ENCODE measurements at places on chromosomes 7 and 10.
A peak's percentile ranks its signal among the peaks of the same experiment; 100 is the strongest.

DNA sequence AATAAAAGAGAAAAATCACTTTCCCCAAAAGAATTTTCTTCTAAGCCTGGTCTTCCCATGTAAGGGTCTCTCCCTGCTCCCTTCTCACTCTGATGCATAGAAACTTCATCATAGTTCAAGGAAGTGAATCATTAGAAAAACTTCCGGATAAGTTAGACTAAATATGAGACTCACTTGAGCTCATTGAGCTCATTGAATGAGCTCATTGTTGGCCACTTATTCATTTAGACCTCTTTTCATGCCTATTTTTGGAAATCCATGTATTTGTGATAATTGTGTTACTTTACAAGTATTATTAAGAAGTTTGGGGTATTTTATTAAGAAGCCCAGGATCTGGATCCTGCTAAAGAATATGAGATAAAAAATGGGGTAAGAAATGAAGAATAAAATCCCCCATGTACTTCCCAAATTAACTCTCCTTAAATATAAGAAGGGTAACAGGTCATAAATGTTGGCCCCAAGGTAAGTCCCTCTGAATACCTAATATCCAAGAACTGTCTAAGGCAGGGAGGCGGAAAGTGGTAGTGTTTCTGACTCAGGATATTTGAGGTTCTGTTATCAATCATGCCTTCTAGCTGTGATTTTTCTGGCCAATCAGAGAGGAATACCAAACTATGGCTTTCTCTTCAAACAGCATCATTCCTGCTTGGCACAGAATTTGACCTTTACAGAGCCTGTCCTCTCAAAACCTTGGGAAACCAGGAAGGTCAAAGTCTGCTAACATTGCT is 236.5 kb upstream of the PTN start:
- peak; percentile 92 for ATAC-seq

DNA sequence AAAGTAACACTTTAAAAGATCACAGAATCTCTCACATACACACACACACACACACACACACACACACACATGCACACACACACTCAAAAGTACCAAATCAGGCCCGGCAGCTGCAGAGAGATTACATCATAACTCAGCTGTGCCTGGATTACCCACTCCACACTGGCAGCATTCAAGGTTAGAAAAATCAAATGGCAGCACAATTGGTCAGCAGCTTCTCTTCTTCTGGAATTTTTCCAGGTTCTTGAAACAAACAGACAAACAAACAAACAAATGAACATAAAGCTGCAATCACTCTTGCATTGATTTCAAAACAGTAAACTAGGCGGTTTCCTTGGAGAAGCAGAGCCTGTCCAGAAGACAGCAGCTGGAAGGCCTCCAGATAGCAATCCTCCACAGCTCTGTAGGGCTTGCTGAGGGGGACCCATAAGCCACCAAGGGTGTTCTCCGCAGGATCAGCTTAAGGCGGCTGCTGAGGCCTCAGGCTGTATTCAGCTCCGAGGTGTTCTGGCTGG is 24.5 kb upstream of the FAM133B start:
- ATAC-seq: peak; percentile 20

DNA sequence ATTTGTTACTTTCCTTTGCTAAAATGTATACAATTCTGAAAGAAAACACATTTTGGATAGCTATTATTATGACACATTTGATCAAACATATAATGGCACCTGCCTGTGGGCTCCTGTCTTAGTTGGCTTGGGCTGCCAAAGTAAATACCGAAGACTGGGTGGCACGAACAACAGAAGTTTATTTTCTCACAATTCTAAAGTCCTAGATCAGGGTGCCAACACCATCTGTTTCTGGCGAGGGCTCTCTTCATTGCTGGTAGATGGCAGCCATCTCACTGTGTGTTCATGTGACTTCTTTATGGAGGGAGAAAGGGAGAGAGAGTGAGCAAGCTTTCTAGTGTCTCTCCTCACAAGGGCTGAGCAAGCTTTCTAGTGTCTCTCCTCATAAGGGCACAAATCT is 195.8 kb upstream of the FAM3C start:
- ATAC-seq: no peak

DNA sequence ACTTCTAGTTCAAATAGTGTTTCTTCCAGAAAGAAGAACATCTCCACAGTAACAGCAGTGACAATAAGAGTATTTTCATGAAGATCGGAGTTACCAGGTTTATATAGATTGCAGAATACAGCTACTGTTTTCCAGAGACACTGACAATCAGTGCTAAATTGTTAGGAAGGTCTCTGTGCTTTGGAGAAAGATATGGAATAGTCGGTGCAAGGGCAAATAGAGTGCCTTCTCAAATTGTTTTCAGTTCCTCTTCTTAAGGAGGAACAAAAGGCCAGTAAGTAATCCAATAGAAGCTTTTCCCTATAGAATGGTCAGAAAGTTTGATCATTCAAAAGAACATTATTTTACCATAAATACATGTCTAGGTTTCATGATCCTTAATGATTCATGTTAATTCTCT is 2.6 kb upstream of the KIAA1217 start:
- no peak for ATAC-seq

All from SK-N-SH treated with all-trans-retinoic acid at 6 μM for 48 hours (cell line).